ENCODE measurements at places on chromosomes 3 and 15.

GRCh38 chr3:44999782-45000181 lies 23.7 kb downstream of the EXOSC7 start:
- no peak for DNase-seq

- no peak for DNase-seq
Observed at GRCh38 chr3:101876142-101876541, 26.8 kb downstream of the NFKBIZ start.

- no peak for DNase-seq
Observed at GRCh38 chr3:172065967-172066762, 26.8 kb downstream of the FNDC3B start.

DNA sequence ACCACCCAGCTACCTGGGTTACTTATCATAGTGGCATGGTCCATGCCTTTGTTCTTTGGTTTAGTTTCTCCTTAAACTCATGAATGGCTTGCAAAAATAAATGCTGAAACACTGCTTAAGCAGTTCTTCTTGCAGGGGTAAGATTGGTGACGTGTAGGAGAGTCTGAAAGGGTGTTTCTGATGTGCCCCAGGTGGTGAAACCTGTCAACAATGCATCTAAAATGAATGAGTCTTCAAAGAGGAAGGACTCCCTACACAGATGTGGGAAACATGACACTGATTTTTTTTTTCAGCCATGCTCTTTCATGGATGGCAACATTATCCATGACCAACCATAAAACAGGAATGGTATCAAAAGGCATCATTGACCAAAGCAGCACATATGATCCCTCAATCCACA lies 72.0 kb downstream of the KCNH8 start:
- no peak for DNase-seq

DNA sequence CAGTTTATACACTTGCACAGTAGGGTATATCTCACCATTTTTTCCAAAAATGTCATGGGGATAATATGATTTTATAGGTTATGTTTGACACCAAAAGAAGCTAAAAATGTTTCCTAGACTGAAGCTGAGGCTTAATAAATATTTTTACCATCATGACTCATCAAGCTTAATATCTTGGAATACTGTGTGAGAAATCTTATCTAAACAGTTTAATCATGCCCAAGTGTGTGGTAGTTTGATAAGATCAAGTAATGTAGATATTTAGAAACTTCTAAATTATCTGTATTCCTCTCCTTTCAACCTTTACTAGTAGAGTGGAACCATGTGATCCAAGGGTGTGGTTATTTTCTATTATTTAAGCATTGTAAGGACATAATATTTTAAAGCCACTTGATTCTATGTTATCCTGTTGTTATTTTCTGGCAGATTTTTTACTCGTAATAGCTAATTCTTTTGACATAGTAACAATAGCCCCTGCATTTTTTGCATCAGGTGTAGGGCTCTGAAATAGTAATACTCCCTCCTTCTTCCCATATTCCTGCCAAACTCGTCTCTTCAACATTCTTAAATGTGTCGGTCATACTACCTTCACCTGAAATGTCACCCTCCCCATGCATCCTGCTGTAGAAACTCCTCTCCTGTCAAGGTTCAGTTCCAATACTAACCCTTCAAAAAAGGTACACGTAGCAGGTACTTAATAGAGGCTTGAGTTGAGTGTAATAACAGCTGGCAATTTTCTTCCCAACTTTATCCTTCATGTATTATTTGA lies 729.6 kb downstream of the NLGN1 start:
- DNase-seq: no peak

DNA sequence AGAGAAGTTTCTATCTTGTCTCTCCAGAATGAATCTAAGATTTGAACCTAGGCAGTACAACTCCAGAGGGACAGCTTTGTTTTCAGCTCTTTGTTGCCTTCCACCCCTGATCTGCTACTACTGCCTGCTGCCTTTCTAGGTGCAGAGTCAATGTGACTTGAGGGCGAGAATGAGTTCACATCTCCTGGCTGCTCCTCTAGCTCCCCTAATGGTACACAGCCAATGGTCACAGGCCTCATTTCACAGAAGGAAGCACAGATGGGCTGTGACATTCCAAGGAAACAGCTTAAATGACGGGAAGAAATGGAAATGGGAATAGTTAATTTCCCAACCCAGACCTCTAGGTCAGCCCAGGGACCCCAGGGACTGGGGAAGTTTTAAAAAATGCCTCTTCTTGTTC lies 32.4 kb downstream of the FAM43A start:
- no peak for DNase-seq

- no peak for DNase-seq
Observed at GRCh38 chr15:33641069-33641468, 327.2 kb upstream of the CHRM5 start.

GRCh38 chr3:141266186-141266585 lies 34.6 kb downstream of the PXYLP1 start:
- no peak for DNase-seq

DNA sequence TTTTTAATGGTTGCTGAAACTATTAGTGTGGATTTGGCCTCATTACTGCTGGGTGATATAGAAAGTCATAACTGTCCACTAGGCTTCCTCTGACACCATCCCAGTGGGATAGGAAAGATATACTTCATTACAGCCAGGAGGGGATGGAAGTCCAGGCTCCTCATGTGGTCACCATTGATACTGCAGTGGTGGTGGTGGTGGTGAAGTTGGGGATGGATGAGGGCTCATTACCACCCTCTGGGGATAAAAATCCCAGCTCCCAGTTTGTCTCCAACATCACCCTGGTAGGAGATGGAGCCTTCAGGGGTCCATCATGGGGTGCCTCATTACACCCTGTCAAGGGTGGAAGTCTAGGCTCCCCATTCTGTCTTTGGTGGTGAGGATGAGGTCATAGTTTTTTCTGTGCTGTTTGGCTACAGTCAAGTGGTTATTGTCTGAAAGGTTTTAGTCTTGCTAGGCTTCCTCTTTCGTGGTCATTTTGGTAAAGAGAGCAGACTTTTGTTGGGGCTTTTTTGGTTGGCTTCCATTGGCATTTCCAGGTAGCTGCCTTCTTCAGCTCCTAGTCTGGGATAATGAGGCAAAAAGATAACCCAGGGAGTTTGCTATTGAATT lies 30.1 kb upstream of the FILIP1L start:
- no peak for DNase-seq

All from liver (tissue), 10 donors.